ENCODE measurements at places on chromosomes 7 and 10. TPM values are rescaled to one million over a fixed set of nuclear protein-coding genes. Genes with fewer than 3 reads are reported as not detected.

- H3K36me3 ChIP-seq = no peaks in the 10 kb centered on the region
- no peak overlapping the region for H3K4me3 ChIP-seq
- H3K27ac ChIP-seq = no peak overlapping the region
Observed at GRCh38 chr10:101446071-101446470, 92.1 kb downstream of the BTRC start.

- H3K36me3 ChIP-seq = no peaks in the 10 kb centered on the region
- H3K27me3 ChIP-seq = no peaks in the 10 kb centered on the region
- H3K4me3 ChIP-seq = peak overlapping the region; percentile 56
- DNase-seq = no peak
- peak overlapping the region; percentile 48 for H3K27ac ChIP-seq
Observed at GRCh38 chr7:47991270-47991669, 11.9 kb upstream of the HUS1 start.

GRCh38 chr10:113802997-113803396 is 50.9 kb downstream of the DCLRE1A start:
- no peaks in the 10 kb centered on the region for H3K27me3 ChIP-seq
- H3K27ac ChIP-seq = no peak overlapping the region
- H3K36me3 ChIP-seq = no peaks in the 10 kb centered on the region
- H3K4me3 ChIP-seq = no peak overlapping the region
- no peak for DNase-seq

BMPR1A gene
- polyA plus RNA-seq = 5.5 TPM
